ENCODE measurements at places on chromosomes 1 and 21.

DNA sequence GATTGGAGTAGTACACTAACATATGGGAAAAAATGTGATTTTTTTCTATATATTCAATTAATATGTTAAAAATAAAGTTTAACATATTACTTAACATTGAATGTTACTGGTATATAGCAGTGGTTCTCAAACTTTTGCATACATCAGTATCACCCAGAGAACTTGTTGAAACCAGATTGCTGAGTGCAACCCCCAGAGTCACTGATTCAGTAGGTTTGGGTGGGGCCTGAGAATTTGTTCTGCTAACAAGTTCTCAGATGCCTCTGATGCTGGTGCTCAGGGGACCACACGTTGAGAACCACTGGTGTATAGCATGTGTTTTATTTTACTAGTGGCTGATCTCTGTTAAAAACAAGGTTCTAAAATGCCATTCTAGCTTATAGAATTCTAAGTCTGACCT lies 161.9 kb downstream of the HHIPL2 start:
- DNase-seq: no peak

DNA sequence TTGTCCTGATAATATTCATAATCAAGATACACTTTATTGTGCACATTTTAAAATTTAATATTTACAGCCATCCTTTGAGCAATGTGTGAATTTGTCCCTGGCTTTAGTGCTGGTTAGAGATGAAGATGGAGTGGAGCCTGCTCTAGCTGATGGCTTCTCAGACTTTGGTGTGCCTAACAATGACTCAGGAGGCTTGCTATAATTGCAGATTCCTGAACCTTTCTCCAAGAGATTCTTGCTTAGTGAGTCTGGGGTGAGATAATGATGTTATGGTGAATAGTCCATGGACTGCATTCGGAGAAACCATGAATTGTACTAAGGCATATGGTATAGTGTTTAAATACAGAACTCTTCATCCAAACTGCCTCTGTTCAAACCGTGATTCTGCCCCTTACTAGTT lies 307.1 kb downstream of the PAPPA2 start:
- no peak for DNase-seq

DNA sequence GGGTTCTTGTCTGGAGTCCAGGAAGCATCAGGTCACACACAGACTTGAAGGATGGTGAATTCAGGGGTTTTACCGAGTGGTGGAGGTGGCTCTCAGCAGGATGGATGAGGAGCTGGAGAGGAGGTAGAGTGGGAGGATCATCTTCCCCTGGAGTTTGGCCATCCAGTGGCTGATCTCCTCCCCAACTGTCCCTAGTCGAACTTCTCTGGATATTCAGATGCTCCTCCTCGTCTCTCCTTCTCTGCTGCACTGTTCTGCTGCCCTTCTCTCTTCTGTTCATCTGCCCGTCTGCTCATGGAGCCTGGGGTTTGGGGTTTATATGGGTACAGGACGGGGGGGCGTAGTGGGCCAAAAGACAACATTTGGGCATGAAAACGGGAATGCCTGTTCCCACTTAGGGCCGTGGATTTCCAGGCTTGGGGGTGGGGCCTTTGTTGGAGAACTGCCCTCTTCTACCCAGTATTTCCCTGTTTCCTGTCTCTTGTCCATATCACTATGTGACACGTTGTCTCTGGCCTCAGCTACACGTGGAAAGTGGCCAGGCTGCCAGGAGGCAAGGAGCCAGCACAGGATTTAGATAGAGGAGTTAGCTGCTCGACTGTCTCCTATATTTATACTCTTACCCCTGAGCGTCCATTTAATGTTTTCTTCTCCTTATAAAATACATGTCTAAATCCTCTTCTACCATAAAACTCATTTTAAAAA lies 76.7 kb downstream of the SIPA1L2 start:
- DNase-seq: no peak

DNA sequence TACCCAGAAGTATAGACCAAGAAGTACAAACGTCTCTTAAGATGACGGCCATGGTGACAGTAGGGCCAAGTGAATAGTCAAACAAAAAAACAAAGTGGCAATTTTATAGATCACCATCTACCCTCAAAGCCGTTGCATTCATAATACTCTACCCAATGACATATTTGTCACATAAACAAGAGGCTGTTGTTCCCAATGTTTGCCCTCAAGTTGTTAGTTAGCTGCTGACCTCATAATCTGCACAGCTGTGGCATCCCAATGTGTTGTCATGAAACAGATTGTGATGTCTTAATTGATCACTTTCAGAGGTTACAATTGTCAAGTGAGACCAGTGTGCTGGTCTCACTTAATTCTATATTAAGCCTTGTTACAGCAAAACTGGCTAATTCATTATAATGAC lies 333.8 kb downstream of the ST6GALNAC3 start:
- DNase-seq: no peak

DNA sequence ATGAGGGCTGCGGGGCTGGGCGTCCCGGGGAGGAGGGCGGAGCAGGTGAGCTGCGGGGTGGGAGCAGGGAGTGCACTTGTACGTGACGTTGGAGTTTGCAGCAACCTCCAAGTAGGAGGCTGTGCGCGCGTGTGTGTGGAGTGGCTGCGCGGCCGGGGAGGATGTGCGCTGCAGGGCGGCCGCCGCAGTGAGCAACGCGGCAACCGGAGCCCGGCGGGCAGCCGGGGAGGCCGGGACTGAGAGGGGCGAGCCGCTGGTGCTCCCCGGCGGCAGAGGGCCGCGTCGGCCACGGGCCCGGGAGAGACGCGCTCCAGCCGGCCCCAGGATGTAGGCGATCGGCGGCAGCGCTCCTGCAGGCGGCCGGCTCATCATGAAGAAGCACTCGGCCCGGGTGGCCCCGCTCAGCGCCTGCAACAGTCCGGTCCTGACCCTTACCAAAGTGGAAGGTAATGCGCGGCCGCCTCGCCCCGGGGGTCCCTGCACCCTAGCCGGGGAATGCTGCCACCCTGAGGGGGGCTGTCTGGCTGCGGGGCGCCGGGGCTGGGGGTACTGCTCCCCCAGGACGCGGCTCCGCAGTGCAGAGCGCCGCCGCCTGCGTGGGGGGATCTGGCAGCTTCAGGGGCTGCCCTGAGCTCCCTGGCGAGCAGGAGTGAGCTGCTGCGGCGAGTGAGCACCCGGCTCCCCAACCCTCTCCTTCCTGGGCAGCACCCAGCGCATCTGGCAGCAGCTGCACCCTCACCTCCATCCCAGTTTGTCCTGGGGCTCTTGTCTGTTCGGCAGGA lies 158.9 kb upstream of the COA6 start:
- DNase-seq: no peak

- DNase-seq: no peak
Observed at GRCh38 chr1:183315991-183316758, 102.0 kb downstream of the NMNAT2 start.

- DNase-seq: no peak
Observed at GRCh38 chr1:204684571-204685235, 835 bp downstream of the LRRN2 start.

GRCh38 chr1:89631816-89632656 lies 884 bp upstream of the LRRC8C start:
- no peak for DNase-seq

DNA sequence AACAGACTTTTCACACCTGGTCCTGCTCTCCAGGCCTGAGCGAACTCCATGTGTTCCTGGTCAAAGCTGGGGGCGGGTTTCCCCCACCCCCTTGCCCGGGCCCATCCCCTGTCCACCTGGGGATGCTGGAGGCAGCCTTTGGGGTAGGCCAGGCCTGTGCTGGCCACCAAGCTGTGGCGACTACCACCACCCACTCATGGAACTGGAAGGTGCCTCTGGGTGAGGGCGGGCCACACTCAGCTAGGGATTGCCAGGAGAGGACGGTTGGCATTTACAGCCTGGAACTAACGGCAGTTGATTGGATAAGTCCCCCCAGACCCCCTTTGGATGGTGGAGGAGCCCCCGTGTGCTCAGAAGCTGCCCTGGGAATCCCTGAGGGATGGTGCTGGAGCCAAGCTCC lies 7.9 kb downstream of the S100B start:
- no peak for DNase-seq

DNA sequence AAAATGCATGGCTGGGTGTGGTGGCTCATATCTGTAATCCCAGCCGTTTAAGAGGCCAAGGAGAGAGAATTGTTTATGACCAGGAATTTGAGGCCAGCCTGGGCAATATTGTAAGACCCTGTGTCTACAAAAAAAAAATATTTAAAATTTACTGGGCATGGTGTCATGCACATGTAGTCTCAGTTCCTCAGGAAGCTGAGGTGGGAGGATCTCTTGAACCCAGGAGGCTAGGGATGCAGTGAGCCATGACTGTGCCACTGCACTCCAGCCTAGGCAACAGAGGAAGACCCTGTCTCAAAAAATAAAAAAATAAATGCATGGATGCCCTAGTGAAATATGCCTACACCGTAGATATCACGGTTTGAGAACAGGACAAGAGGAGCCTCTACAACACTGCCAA lies 1331.2 kb upstream of the B3GALT2 start:
- DNase-seq: no peak

DNA sequence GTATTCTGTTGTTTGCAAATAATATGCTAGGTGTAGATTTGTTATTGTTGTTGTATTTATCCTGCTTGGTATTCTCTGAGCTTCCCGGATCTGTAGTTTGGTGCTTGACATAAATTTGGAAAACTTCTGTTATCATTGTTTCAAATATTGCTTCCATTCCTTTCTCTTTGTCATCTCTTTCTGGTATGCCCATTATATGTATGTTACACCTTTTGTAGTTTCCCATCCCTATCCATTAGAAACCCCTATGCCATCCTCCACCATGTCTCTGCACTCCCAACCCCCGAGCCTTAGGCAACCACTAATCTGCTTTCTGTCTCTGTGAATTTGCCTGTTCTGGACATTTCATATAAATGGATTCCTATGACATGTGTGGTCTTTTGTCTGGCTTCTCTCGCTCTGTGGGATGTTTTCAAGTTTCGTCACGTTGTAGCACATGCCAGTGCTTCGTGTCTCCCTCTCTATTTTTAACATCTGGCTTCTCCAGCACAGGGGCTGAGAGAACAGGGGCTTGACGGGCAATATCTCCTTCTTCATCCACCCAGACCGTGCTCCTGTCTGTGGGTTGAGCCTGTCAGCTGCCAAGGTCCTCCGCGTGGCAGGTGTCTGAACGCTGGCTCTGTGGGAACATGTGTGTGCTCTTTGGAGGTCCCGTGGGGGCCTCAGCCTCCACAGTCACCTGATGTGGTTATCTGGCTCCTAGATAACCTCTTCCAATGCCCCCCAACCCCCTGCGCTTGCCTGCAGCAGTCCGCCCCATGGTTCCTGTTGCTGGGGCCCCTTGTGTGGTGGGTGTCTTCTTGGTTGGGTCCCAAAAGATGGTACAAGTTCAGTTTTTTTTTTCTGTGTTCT lies 32.8 kb upstream of the MAN1C1 start:
- no peak for DNase-seq
